ENCODE measurements at places on chromosomes 6 and 20.

DNA sequence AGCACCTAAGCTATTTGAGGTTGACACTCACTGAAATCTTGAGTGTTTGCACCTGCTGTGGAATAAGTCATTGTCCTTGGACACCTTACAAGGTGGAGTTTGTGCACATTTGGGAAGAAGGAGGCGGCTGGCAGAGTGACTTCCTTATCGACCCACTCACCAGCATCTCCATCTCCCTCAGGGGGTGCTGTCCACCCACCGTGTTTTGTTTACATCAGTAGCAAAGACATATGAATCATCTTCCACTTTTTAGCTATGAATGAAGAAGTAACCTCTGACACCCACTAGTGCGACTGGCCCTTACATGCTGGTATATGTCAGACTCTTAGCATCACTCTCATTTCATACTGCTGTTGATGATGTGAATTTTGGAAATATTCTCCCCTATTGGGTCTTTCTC lies 119.5 kb upstream of the SGK1 start:
- ATAC-seq: peak; percentile 72

GRCh38 chr6:1801401-1801800 lies 191.7 kb downstream of the FOXC1 start:
- no peak for ATAC-seq

- ATAC-seq: no peak
Measured at GRCh38 chr20:871948-872347, 38.4 kb downstream of the FAM110A start.

GRCh38 chr6:56804996-56805395 lies 149.9 kb upstream of the BEND6 start:
- no peak for ATAC-seq

DNA sequence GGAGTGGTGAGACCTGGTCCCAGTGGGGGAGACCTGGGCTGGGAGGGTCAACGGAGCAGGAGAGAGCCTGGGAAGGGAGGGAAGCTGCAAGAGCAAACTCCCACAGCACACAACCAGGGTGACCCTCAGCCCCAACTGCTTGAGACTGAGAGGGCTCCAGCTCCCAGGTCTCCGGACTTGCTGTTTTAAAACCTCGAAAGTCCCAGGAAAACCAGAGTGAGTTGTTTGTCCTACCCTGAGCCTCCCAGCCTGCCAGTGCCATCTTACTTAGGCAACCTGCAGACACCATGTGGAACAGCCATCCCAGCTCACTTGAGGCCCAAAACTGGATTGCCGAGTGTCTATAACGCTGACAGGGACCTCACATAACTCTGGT lies 4.8 kb upstream of the NTSR1 start:
- peak; percentile 22 for ATAC-seq

- no peak for ATAC-seq
Measured at GRCh38 chr20:50070361-50070760, 42.6 kb downstream of the UBE2V1 start.

GRCh38 chr6:53015486-53015885 lies 20.4 kb upstream of the GSTA4 start:
- no peak for ATAC-seq

- ATAC-seq: no peak
Measured at GRCh38 chr6:30361661-30362060, 16.7 kb downstream of the RPP21 start.

- ATAC-seq: no peak
Measured at GRCh38 chr6:2895072-2895471, 8.0 kb downstream of the SERPINB9 start.

DNA sequence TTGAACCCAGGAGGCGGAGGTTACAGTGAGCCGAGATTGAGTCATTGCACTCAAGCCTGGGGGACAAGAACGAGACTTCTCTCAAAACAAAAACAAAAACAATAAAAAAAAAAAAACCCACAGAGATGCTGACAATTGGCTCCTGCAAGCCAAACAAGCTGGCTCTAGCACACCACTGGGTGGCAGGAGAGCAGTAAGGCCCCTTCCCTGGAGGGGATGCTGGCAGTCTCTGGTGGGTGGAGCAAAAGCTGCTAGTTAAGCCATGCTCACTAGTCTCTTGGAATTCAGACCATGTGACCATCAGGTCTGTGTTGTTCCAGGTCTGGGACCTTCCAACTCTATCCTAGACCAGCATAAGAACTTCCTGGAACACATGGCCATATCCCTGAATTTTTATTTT lies 18.9 kb upstream of the DSN1 start:
- no peak for ATAC-seq
